ENCODE measurements at places on chromosomes 3 and 15.

- DNase-seq, result no peak
Observed at GRCh38 chr3:65641045-65641444, 397.7 kb downstream of the MAGI1 start.

DNA sequence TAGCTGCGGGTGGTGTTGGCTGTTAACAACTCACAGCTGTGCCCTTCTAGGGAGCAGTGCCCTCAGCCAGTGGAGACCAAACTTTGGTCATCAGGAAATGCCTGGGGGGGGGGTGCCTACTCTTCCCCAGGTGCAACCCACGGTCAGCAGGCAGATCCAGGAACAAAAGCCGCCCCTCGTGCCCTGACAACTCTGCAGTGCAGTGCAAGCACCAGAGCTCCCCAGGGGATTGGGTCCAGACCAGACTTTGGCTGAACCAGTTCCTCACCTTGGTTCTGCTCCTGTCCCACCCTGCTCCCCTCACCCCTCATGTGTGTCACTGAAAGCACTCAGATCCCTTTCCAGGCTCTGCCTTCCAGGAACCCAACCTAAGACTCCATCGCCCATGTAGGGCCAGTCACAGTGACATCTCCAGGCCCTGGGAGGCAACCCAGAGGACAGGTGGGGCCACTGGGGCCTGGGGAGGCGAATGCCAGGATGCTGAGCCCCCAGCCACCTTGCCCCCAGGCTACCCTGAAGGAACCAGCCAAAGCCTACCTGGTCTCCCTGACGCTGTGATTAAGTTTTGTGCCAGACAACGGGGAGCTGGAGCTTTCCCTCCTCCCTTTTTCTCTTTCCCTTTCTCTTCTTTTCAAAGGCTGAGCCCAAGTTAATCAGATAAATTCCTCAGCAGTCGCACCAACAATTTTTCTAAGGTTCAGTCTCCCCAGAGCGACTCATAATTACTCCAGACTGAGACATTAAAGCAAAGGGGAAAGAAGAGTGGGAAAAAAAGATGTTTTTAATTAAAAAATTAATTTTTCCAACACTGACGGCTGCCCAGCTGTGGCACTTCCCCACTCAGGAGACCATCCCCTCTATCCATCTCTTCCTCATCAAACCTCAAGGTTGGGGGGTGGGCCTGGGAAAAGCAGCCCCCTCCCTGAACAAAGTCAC lies 207.5 kb upstream of the LINGO1 start:
- DNase-seq, result no peak

GRCh38 chr15:79960502-79961212 lies 10.3 kb downstream of the BCL2A1 start:
- DNase-seq, result no peak

DNA sequence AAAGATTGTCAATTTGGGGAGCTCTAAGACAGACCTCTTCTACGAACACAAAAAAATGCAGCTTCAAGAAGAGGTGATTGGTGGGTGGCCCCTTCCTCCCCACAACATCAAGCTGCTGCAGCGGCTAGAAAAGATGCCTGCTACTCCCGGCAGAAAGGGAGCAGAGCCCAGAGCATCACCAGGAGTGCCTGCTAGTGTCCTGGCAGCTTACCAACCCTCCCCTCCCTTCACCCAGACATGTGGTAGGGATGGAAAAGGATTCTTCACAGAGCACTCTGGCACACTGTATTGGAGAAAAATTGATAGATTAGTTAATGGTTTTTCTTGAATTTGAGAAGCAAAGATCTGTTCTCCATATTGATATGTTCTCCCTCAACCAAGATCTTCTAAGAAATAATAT lies 10.8 kb downstream of the IP6K1 start:
- no peak for DNase-seq

GRCh38 chr3:146274833-146275232 lies 23.9 kb upstream of the PLSCR4 start:
- no peak for DNase-seq

GRCh38 chr3:134308350-134308891 lies 57.8 kb upstream of the RYK start:
- DNase-seq, result peak; percentile 58

GRCh38 chr3:53231532-53232511 lies 24.0 kb downstream of the TKT start:
- no peak for DNase-seq

DNA sequence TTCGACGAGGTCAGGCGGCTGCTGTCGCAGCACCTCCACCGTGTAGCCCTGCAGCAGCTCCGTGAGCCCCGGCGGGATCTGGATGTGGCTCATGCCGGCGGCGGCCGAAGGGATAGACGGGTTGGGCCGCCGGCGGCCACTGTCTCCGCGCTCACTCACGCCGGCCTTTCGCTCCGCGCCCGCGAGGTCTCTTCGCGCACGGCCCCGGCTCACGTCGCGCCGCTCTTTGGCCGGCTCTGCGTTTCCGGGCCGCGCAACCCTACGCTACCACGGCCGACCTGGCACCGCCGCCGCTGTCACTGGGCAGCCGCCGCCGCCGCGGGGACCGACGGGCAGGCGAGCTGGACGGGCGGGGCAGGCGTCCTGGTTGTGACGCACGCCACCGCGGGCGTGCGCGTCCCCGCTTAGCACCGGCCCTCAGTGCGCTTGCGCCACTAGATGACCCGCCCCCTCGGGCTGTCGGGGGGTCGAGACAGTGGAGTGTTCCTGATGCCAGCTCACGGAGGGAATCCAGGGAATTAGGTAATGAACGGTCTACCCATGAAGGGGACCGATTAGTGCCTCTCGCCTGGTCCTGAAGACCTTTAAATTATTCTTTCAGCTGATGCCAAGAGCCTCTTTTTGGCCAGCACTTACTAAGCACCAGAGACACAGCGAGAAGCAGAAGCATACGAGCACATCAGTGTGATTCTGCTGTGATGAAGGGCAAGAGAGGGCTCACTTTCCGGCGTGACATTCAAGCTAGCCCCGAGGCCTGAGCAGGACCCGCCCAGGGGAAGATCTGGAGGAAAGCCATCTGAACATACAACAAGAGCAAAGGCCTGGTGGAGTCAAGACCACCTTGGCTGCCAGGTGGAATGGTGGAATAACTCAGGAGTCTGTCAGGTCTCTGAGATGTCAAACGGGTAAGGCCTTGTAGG lies at the start of gene PRKAR2A:
TSS of gene PRKAR2A (minus strand) at position 371 of the 920 bp plus-strand sequence. CDS start at position 93, 278 bp downstream.
- DNase-seq, result peak; percentile 57

- DNase-seq, result no peak
Observed at GRCh38 chr3:87873136-87873535, 185.7 kb downstream of the CGGBP1 start.

GRCh38 chr3:67561266-67561665 lies 93.1 kb downstream of the SUCLG2 start:
- DNase-seq, result no peak

DNA sequence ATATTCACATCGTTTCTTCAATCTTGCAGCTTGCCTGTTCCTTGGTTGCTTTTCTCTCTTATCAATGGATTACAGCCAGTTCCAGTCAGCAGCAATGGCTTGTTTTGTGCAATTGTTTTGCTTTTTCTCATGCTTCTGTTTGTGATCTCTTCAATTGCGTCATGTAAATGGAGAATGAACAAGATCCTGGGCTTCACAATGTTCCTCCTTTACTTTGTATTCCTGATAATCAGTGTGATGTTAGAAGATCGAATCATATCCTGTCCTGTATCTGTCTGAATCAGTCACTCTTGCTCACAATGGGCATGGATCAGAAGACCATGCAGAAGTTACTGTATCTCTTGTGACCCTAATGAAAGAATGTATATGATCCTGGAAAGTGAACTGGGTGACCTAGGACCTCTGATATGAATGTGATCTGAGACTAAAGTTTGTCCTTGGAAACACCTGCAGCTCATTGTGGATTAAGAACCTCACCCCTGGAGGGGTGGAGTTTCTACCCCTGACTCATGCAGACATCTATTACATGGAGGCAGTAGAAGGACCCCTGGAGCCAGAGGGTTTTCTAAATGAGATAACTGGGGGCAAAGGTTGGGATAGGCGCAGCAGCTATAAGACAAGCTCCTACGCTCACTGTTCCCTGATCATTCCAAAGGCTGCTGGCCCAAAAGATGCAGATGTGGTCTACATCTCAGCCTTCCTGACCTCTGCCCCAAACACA lies 32.2 kb downstream of the SLC24A1 start:
- DNase-seq, result no peak

- DNase-seq, result no peak
Observed at GRCh38 chr15:59703979-59704796, 15.1 kb upstream of the BNIP2 start.

GRCh38 chr3:72678867-72679266 lies 169.4 kb downstream of the SHQ1 start:
- DNase-seq, result no peak

DNA sequence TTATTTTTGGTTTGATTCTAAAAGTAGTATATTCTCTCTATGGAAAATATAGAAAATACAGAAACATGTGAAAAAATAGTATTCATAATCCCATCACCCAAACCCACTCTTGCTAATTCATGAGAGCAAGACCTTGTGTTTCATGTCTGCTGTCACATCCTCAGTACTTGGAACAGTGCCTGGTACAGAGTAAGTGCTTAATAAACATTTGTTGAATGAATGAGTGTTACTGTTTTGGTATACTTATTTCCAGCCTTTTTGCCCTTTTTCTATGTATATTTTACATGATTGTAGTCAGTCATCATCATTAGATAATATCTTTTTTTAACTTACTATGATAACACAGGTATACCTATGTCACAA lies 59.3 kb downstream of the IL16 start:
- no peak for DNase-seq

DNA sequence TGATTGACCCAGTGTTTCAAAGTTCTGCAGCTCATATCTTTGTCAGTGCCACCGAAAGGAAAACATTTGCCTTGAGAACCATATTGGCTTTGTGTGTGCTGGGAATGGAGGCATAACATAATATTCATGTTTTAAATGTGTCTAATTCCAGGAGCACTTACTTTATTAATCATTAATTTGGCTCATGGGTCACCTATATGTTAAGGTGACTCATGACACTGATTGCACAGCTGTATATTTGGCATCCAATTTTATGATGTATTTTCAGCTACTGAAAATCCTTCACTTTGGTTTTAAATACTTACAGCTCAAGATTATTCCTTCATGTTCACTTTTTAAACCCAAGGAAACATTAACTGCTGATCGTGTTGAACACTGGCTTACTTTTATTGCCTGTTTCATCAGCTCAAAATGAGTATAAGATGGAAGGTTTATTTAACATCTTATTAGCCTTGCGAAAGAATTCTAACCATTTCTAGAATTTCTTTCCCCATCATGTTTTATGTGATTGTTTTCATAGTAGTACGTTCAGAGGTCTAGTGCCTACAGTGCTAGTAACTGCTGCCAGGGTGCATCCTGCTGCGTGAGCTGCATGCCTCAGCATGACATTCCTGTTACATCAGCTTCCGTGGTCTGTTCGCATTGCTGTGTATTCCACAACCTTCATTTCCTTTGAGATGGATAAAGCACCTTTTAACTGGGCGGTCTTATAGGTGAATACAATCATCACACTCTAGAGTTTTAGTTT lies 63.7 kb downstream of the LRCH3 start:
- no peak for DNase-seq

DNA sequence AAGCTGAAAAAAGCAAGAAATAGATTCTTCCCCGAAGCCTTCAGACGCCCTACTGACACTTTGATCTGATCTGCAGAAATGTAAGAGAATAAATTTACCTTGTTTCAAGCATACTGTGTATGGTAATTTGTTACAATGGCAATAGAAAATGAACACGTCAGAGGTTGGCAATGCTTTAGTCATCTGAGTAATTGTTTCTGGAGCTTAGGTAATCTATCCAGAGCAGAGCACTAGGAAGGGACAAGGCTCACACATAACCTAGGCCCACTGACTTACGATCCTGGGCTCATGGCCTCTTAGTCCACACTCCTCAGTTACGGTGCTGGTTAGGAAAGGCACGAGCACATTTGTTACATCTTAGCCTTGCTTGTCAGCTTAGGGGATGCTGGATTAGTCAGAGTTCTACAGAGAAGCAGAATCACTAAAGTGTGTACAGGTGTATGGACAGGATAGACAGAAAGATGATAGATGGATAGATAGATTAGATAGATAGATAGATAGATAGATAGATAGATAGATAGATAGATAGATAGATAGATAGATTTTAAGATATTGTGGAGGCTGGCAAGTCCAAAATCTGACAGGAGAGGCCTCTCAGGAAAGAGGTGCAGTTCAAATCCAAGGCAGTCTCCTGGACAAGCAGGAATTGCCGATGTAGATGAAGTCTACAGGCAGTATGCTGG lies 46.8 kb upstream of the TBC1D23 start:
- DNase-seq, result no peak

DNA sequence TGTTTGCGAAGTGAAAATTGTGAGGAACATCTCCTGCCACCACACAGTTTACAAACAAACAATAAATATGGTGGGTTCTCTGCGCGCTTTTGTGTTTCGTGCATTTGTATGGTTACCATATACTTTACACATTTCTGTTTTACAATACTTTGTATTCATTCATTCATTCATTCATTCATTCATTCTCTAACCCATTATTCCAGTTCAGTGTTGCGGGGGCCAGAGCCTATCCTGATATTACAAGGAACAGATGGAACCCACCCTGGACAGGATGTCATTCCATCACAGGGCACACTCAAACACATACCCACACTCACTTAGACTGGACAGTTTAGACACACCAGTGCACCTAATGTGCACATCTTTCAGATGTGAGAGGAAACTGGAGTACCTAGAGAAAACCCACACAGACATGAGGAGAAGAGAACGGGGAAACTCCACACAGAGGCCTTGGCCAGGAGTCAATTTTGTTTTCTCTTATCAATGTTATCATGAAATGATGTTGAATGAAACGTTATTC lies 160.5 kb downstream of the FNDC3B start:
- no peak for DNase-seq

All from effector CD4-positive, alpha-beta T cell (primary cell).